ENCODE measurements at places on chromosomes 5 and 9.

DNA sequence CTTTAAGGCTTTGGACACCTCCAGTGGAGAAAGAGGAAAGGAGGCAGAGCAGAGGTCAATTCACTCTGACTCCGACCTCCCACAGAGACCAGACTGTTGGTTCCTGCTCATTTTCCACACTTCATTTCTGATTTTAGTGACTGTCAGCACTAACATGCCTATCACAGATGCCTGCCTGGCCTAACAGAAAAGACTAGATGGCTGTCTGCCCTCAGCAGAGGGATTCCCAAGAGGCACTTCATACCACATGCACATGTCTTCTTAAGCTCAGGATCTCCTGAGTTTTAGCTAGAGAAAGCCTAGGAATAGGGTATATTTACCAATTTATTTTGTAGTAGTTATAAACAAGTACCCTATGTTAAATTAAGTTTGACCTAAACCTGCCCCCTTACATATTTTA is 336.0 kb downstream of the ENC1 start:
- no peak for DNase-seq

- no peak for DNase-seq
Observed at GRCh38 chr5:158368686-158369085, 509.7 kb upstream of the CLINT1 start.

DNA sequence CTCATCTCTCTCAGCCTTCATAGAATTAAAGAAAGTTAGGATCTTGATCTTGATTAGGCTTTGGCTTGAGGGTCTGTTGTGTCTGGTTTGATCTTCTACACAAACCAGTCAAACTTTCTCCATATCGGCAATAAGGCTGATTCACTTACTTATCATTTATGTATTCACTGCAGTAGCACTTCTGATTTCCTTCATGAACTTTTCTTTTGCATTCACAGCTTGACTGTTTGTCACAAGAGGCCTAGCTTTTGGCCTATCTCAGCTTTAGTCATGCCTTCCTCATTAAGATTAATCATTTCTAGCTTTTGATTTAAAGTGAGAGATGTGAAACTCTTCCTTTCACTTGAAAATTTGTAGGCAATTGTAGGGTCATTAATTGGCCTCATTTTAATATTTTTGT is 62.8 kb downstream of the SH3RF2 start:
- peak; percentile 50 for DNase-seq

DNA sequence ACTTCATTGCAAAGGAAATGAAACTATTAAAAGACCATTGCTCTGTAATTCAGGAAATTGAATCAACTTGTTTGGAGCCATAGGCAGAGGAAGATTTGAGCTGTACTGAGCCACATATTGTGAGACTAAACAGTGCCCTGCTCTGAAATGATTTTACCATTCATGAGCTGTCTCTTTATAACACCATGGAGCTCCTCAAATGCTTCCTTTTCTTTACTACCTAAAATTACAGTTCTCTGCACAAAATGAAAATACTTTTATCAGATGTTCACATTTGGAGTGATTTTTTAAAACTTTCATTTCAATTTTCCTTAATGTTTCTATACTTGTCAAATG is 97.9 kb downstream of the NLN start:
- DNase-seq: peak; percentile 17

DNA sequence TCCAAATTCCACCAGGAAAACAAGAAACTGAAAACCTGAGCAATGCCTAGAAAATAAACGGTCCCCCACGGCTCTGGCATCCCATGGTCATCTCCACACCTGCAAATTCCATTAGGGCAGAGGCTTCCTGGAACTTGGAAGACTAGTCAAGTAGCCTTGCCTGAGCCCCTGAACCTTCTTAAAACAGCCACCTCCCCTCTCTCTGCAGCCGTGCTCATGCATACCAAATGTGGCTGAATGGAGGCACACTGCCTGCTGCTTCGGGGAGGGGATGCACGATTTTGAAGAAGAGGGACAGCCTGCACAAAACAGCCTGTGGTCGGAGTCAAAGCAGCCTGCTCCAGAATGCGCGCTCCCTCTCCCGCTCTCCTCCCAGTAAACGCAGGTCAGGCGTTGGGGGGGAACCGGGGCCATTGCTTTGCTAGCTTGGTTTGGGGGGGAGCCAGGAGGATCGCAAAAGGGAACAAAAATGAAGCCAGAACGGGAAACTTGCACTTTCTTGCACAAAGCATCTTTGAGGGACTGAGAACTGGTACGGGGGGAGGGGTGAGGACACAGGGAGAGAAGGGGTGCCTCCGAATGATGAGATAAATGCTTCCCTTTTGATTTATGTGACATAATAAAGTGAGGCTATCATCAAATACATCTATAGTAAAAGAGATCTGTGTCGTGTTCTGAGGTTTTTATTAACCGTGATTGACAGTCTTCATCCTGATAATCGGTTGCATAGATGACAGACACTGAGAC is at the start of gene TRPM3:
Gene TRPM3, minus strand, starts transcription at position 347 of the 747 bp plus-strand sequence. Its CDS starts 267 bp downstream, at position 80.
- DNase-seq: no peak

GRCh38 chr5:61631438-61631941 is 299.4 kb downstream of the ZSWIM6 start:
- no peak for DNase-seq

DNA sequence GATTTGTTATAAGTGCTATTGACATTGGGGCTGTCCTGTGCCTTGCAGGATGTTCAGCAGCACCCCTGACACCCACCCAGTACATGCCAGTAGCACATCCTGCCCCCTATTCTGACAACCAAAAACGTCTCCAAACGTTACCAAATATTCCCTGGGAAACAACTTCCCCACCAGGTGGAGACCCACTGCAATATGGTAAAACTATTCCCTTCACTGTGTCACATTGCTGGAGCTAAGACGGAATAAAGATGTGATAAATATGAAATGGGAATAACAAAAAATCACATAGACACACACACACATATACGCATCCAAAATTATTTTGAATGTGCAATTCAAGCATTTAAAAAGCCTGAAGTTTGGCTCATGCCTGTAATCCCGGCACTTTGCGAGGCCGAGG is 874.3 kb upstream of the DMAC1 start:
- DNase-seq: no peak

- no peak for DNase-seq
Observed at GRCh38 chr5:145484158-145484557, 351.0 kb downstream of the PRELID2 start.

- DNase-seq: no peak
Observed at GRCh38 chr5:169732841-169733240, 95.8 kb downstream of the DOCK2 start.

DNA sequence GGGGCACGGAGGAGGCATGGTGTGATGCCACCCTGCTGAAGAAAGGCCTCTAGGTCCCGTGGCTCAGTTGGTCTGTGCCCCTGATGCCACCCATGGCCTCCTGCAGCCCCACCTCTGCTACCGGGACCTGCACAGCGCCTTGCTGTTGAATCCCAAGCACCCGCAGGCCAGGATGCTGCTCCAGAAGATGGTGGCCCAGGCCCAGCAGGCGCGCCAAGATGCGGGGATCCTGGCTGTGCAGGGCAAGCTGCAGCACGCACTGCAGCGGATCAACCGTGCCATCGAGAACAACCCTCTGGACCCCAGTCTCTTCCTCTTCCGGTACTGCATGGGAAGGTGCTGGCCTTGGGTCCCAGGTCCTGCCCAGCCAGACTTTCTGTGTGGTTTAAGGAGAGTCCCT is 7.1 kb downstream of the TTC16 start:
- no peak for DNase-seq

GRCh38 chr9:92385953-92386352 is 18.4 kb downstream of the OGN start:
- DNase-seq: no peak

GRCh38 chr5:168346417-168346816 is 55.0 kb downstream of the WWC1 start:
- no peak for DNase-seq

GRCh38 chr9:2725126-2725525 is 7.8 kb downstream of the KCNV2 start:
- DNase-seq: no peak

DNA sequence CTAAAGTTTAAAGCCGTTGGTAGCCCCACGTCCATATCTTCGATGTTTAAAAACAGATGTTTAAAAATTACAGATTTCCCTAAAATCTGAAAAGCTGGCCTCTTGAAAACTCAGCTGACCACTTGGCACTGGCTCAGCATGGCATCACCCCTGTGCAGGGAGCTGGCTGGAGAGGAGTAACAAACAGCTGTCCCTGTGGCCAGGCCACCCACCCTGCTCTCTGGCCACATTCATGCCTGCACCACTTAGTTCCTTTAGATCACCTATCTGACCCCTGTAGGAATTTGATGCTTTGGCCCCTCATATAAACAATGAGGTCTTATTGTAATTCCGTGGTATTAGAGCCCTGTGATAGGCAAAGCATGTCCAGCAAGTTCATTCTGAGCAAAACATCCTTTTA is 107.5 kb downstream of the FRMD3 start:
- no peak for DNase-seq
